ENCODE measurements at places on chromosomes 7 and 10.

DNA sequence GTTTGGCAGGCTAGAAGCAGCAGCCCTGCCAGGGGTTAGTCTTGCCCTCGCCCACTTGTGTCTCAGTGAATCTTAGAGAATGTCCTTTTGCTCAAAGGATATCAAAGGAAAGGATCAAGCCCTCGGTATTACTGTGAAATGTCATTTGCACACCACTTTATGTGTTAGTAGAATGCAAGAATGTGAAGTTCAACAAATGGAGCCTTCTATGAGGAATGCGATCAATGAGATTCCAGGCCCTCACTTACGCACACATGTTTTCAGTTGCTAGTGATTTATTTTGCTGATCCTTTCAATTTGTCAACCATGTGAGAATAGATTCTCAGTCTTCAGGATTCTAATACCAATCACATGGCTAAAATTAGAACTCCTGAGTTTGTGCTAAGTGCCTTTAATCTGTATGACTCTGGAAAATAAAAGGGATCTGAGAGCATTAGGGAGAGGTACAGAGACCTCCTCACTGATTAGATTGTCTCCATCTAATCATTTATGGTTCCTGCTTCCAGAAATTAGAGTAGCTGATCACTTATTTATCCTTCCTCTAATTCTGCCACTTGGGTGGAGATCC is 123.0 kb upstream of the SP4 start:
- DNase-seq, result no peak

GRCh38 chr7:24521917-24522623 is 51.2 kb upstream of the PALS2 start:
- no peak for DNase-seq

DNA sequence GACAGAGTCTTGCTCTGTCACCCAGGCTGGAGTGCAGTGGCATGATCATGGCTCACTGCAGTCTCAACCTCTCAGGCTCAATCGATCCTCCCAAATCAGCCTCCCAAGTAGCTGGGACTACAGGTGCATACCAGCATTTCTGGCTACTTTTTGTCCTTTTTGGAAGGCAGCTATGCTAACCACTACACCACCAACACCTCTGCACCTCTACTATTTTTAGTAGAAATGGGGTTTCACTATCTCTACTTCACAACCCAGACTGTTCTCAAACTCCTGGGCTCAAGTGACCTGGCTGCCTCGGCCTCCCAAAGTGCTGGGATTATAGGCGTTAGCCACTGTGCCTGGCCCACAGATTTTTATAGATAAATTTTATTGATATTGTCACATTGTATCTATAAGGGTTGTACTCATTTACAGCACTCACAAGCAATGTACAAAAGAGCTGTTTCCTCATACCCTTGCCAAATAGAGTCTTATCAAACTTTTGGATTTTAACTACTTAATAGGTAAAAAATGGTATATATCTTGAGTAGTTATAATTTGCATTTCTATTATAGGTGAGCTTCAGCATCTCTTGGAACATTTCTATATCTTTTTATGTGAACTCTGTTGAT is 23.7 kb downstream of the PRR15 start:
- no peak for DNase-seq

GRCh38 chr10:29345144-29345909 is 56.5 kb downstream of the LYZL1 start:
- DNase-seq, result no peak

DNA sequence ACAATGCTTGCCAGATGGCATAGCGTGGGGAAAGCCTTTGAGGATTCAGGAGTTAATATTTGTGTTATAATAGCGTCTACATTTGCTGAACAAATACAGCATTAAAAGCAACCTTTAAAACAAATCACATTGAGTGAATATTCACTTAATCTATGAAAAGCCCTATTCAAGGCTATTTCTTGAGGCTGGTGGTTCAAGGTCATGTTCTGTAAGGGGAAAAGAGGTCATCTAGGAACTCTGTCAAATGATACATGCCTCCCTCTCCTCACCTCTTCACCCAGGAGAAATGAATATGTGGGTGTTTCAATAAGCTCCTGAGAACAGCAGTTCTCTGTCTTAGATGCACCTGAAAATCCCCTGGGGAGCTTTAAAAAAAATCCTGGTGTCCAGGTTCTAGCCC is 303.0 kb downstream of the ELMO1 start:
- no peak for DNase-seq

GRCh38 chr7:18975689-18976280 is 141.7 kb downstream of the TWIST1 start:
- DNase-seq, result no peak

- no peak for DNase-seq
Observed at GRCh38 chr10:108388706-108389105, 1224.2 kb upstream of the SORCS1 start.

DNA sequence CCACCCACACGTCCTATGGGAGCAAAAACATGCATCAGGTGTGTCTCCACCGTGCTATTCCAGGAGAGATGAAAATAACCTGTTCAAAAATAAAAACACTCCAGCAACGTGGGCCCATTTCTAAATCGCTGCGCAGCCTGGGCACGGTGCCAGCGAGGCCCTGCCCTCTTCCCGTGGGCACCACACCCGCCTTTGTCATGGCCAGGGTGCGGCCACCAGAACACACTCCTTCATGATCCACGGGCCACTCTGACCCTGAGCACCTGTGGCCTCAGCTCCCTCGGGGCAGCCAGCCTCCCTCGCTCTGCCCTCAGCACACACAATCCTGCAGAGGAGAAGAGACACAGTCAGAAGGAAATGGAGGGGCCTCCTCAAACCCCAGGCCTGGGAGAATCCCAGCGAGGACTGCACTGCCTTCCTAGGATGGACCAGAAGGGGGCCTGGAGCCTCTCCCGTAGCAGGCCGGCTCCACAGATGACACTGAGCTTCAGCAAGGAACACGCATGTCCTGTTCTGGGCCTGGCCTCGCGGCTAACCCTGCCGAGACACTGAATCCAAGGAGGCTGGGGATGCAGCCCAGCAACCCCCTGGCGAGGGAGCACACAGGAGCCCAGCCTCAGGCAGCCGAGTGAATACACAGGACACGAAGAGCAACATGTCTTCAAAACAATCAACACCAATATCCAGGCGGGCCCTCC is 169.0 kb downstream of the MAD1L1 start:
- DNase-seq, result no peak

- DNase-seq, result no peak
Observed at GRCh38 chr10:69628891-69629290, 1.2 kb upstream of the FAM241B start.

Measured in stimulated activated CD8-positive, alpha-beta memory T cell treated with anti-CD3 and anti-CD28 coated beads, Interleukin-7, amount 100 ng/mL, for 1 hour (primary cell).